H1 (cell line): ENCODE measurements at places on chromosomes 7 and 10. TPM values are rescaled to one million over a fixed set of nuclear protein-coding genes. Genes with fewer than 3 reads are reported as not detected.

The CTAGE6 gene
- 0.06 TPM in 1 of 2 replicates, not detected in the other for polyA plus RNA-seq

GRCh38 chr7:105219771-105220160 is 169.0 kb downstream of the SRPK2 start:
- H3K27me3 ChIP-seq, result no peaks in the 10 kb centered on the region
- H3K4me1 ChIP-seq, result peaks cover 4% of the 10 kb centered on the region
- no peak overlapping the region for H3K27ac ChIP-seq
- no peak for DNase-seq
- no peaks in the 10 kb centered on the region for H3K36me3 ChIP-seq

- H3K36me3 ChIP-seq, result no peaks in the 10 kb centered on the region
- DNase-seq, result peak; percentile 99
- no peak overlapping the region for H3K4me3 ChIP-seq
- H3K27ac ChIP-seq, result no peak overlapping the region
- H3K27me3 ChIP-seq, result no peaks in the 10 kb centered on the region
- no peaks in the 10 kb centered on the region for H3K4me1 ChIP-seq
Measured at GRCh38 chr10:71383972-71384687, 12.6 kb upstream of the CDH23 start.

- peak; percentile 79 for DNase-seq
- H3K4me1 ChIP-seq, result peaks cover 3% of the 10 kb centered on the region
- H3K27ac ChIP-seq, result peak within 1 kb of the TSS; percentile 73
- peak within 1 kb of the TSS; percentile 99 for H3K4me3 ChIP-seq
- H3K27me3 ChIP-seq, result no peaks in the 10 kb centered on the region
- H3K36me3 ChIP-seq, result no peaks in the 10 kb centered on the region
Measured at GRCh38 chr10:19816411-19817230, at the start of gene PLXDC2. Gene PLXDC2, plus strand, starts transcription at chr10:19816432.

DNA sequence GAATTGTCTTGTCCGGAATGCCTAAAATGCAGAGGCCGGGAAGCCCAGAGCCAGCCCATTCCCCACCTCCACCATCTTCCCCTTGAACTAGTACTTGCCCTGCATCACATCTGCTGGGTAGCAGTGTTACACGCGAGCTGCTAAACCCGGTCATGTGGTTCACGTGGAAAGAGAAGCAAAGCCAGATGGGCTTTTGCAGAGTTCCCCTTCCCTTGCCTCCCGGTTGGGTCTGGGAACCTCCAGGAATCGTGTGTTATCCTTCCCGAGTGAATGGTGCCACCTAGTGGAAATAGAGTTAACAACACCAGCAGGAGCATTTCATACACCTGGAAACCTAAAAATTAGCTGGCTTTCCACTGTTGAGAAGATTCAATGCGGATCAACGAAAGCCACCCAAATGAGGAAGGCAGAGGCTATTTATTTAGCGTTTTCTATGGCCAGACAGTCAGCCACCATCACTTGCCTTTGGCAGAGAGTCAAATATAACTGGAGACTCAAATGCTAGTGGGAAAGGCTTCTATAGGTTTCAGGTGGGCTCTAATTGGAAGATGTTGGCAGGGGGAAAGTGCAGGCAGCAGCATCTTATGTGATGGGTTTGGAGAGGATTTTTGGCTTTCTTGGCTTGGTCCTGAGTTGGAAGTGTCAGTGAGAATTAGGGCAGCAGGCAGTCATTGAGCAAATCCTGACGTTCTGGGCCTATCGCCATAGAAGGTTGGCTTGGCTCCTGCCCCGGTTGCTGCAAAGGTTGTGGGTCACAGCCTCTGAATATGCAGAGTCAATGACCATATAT is 12.9 kb upstream of the DENND2A start:
- H3K4me3 ChIP-seq, result no peak overlapping the region
- H3K27me3 ChIP-seq, result no peaks in the 10 kb centered on the region; the same call in 1 of the 2 replicates
- DNase-seq, result peak; percentile 70
- no peaks in the 10 kb centered on the region for H3K4me1 ChIP-seq
- no peak overlapping the region for H3K27ac ChIP-seq
- no peaks in the 10 kb centered on the region for H3K36me3 ChIP-seq

DNA sequence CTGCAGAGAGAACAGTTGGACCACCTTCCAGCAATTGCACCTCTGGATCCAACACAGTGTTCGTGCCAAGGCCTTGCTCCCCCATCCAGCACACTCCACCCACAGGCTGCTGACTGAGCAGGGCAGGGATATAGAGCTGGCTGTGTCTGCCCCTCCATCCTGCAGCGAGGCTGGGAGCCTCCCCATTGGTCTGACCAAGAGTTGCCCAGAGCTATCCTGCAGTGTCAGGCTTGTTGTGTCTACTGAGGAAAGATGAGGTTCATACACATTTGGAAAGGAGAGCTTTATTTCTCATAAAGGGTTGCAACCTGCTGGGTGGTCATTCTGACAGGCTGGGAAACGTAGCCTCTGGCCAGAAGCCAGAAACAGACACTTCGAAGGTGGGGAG is 27.1 kb downstream of the PRF1 start:
- H3K27ac ChIP-seq, result no peak overlapping the region
- H3K27me3 ChIP-seq, result no peaks in the 10 kb centered on the region
- no peak overlapping the region for H3K4me3 ChIP-seq
- no peaks in the 10 kb centered on the region for H3K36me3 ChIP-seq

DNA sequence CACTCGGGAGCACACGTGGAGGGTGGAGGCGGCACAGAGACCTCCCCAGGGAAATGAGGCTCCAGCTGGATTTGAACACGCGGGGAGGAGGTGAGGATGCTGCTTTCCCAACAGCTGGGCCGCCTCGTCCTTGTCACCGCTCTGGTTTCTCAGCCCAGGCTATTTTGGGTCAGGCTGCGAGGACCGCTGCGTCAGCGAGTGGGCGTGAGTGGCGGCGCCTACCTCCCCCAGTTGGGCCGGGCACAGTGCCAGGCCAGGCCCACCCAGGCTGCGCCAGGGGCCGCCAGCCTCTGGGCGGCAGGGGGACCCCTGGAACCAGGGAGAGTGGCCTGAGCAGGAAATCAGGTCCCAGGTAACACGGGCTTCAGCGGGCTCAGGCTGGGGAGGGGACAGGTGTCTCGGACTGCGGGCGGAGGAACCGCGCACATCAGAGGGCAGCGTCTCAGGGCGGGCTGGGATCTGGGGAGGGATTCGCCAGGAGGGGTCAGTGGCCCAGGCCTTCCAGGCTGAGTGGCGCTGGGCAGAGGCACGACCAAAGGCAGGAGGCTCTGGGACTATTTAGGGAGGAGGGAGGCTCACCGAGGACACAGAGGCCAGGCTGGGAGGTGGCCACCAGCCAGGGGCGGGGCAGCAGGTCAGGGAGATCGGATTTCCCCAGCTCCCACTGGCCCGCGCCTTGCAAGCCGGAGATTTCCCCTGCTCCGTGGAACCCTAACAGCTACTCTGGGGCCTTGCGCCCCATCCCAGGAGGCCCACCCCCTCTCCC is 125.2 kb upstream of the RET start:
- peaks cover 12% of the 10 kb centered on the region; the same call in 1 of the 2 replicates for H3K4me1 ChIP-seq
- H3K27ac ChIP-seq, result no peak overlapping the region
- H3K27me3 ChIP-seq, result peaks cover 2% of the 10 kb centered on the region; the same call in 1 of the 2 replicates
- no peaks in the 10 kb centered on the region for H3K36me3 ChIP-seq
- H3K4me3 ChIP-seq, result peak overlapping the region; percentile 11; the same call in 1 of the 2 replicates

DNA sequence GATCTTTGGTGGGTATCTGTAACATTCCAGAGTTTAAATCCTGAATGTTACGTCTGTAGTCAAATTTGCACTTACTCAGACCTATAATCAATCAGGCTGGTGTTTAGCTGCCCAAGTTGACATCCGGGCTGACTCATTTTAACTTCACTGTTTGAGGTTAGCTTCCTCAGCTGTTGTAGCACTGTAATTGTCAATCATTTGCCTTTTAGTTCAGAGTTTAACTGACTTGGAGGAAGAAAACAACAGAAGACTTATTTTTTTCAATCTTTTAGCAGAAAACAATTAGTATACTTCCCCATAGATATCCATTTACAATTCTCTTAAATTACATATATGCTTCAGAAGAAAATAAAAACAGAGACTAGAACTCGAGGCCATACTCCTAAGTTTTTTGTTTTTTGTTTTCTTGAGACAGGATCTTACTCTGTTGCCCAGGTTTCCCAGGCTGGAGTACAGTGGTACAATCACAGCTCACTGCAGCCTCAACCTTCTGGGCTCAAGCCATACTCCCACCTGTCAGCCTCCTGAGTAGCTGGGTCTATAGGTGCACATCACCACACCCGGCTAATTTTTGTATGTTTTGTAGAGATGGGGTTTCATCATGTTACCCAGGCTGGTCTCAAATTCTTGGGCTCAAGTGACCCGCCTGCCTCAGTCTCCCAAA is 38.5 kb upstream of the LRRC17 start:
- H3K27me3 ChIP-seq, result no peaks in the 10 kb centered on the region
- no peak overlapping the region for H3K4me3 ChIP-seq
- DNase-seq, result no peak
- H3K27ac ChIP-seq, result no peak overlapping the region

The CUBN gene
- polyA plus RNA-seq, result 0.08 and 0.16 TPM in 2 replicates

The GIMAP7 gene
- polyA plus RNA-seq, result not detected in 2 replicates

- H3K36me3 ChIP-seq, result no peaks in the 10 kb centered on the region
- no peaks in the 10 kb centered on the region for H3K4me1 ChIP-seq
- H3K27me3 ChIP-seq, result no peaks in the 10 kb centered on the region
- DNase-seq, result no peak
Measured at GRCh38 chr7:50351267-50351666, 46.8 kb downstream of the IKZF1 start.

DNA sequence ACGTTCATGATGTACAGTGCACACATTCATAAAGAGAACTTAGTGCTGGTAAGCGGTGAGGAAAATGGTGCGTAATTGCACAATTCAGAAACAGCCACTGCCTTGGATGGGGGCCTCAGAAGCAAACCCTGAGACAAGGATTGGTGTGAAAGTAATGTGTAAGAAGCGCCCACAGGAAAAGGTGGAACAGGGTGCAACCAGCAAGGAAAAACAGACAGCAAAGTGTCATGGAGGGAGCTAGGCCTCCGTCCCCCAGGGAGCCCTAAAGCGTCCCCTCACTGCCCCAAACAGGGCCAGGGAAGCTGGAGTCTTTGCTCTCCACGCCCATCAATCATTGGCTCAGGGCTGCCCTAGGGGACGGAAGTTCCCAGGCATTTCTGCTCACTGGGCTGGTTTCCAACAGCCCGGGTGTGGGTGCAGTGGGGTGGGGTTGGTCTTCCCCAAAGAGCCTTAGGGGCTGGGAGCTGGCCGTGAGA is 9.6 kb upstream of the C10orf105 start:
- H3K4me1 ChIP-seq, result no peaks in the 10 kb centered on the region
- no peak for DNase-seq
- no peaks in the 10 kb centered on the region for H3K27me3 ChIP-seq
- H3K27ac ChIP-seq, result no peak overlapping the region
- no peaks in the 10 kb centered on the region for H3K36me3 ChIP-seq

GRCh38 chr10:127945341-127945758 is 38.4 kb downstream of the PTPRE start:
- no peaks in the 10 kb centered on the region for H3K36me3 ChIP-seq
- no peak overlapping the region for H3K27ac ChIP-seq
- H3K4me3 ChIP-seq, result no peak overlapping the region
- no peaks in the 10 kb centered on the region for H3K4me1 ChIP-seq
- no peaks in the 10 kb centered on the region for H3K27me3 ChIP-seq

GRCh38 chr10:7474388-7474787 is 63.6 kb upstream of the SFMBT2 start:
- DNase-seq, result no peak
- H3K4me3 ChIP-seq, result no peak overlapping the region
- H3K36me3 ChIP-seq, result no peaks in the 10 kb centered on the region
- H3K4me1 ChIP-seq, result peaks cover 9% of the 10 kb centered on the region
- no peak overlapping the region for H3K27ac ChIP-seq
- H3K27me3 ChIP-seq, result no peaks in the 10 kb centered on the region
